ENCODE measurements at places on chromosomes 13 and 19. TPM values are rescaled to one million over a fixed set of nuclear protein-coding genes. Genes with fewer than 3 reads are reported as not detected.

Gene CEACAM16
- not detected for total RNA-seq

Gene APC2
- total RNA-seq = 0.16 TPM

Gene ZNF701
- 12.0 TPM for total RNA-seq

Gene LGALS7
- not detected for total RNA-seq

Gene ZNF439
- 6.6 TPM for total RNA-seq

Gene PRR12
- 10.2 TPM for total RNA-seq

Gene IL4I1
- 0.39 TPM for total RNA-seq

Gene COX7A1
- total RNA-seq = 66.6 TPM

Gene ANKLE1
- total RNA-seq = 0.81 TPM

Gene APOC4
- not detected for total RNA-seq

Gene ZNF813
- 2.7 TPM for total RNA-seq

Gene RHPN2
- 2.7 TPM for total RNA-seq

Gene ZNF667
- 3.9 TPM for total RNA-seq

Gene CATSPERD
- total RNA-seq = not detected

Gene WDR88
- not detected for total RNA-seq

Gene CCDC8
- total RNA-seq = 10.1 TPM

Gene PRSS57
- not detected for total RNA-seq

Gene RFPL4AL1
- not detected for total RNA-seq

Gene ZNF98
- total RNA-seq = not detected

Gene CEACAM20
- total RNA-seq = not detected
